Testis (tissue), 5 donors: ENCODE measurements at places on chromosomes 1 and 21. TPM values are rescaled to one million over a fixed set of nuclear protein-coding genes. Genes with fewer than 3 reads are reported as not detected.

DNA sequence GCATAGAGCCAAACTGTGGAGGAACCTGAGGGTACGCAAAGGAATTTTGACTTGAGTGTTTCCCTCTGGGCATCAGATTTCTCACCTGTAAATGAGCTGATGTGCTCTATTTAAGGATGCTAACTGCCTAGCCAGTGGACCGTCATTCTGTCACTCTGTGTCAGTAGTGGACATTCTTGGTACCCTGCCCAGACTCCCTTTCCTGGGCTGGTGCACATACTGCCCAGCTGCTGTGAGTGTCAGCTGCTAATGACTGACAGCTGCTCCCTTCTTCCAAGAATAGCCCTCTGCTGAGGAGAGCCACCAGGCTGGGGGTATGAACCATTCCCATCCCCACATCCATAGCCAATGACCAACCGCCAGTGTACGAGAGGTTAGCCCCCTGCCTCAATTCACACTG lies 193.1 kb upstream of the DAB1 start:
- no peak for DNase-seq
- H3K4me1 ChIP-seq, result peaks cover 4% of the 10 kb centered on the region
- H3K27ac ChIP-seq, result no peak overlapping the region
- H3K36me3 ChIP-seq, result no peaks in the 10 kb centered on the region
- H3K4me3 ChIP-seq, result no peak overlapping the region

DNA sequence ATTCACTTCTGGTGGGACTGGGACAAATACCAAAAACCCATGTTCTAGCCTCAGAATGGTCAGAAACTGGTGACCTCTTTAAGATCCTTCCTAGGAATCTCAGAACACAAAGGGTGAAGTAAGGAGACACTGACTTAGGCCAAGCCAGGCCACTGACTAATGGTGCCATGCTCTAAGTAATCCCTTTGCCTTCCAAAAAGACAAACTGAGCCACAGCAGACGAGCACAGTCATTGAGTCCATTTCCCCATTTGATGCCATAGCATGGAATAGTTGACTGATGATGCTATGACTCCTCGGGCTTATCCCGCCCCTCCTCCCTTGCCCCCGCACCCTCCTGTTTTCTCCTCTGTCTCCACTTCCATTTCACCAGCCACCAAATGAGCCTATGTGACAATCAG lies 145.8 kb upstream of the ZNF648 start:
- no peak overlapping the region for H3K4me3 ChIP-seq
- H3K27ac ChIP-seq, result peak overlapping the region; percentile 88
- peaks cover 23% of the 10 kb centered on the region for H3K4me1 ChIP-seq
- no peaks in the 10 kb centered on the region for H3K36me3 ChIP-seq

The LAMB3 gene
- 1.6 TPM for total RNA-seq

The CFHR3 gene
- not detected for total RNA-seq

GRCh38 chr1:1487701-1488100 lies 16.1 kb downstream of the ATAD3B start:
- no peak overlapping the region for H3K4me3 ChIP-seq
- DNase-seq, result no peak
- H3K36me3 ChIP-seq, result no peaks in the 10 kb centered on the region
- no peak overlapping the region for H3K27ac ChIP-seq
- no peaks in the 10 kb centered on the region for H3K27me3 ChIP-seq

- no peaks in the 10 kb centered on the region for H3K4me1 ChIP-seq
- DNase-seq, result no peak
- H3K27ac ChIP-seq, result no peak overlapping the region
- H3K27me3 ChIP-seq, result no peaks in the 10 kb centered on the region
Observed at GRCh38 chr1:212827171-212827776, 20.2 kb downstream of the SPATA45 start.

DNA sequence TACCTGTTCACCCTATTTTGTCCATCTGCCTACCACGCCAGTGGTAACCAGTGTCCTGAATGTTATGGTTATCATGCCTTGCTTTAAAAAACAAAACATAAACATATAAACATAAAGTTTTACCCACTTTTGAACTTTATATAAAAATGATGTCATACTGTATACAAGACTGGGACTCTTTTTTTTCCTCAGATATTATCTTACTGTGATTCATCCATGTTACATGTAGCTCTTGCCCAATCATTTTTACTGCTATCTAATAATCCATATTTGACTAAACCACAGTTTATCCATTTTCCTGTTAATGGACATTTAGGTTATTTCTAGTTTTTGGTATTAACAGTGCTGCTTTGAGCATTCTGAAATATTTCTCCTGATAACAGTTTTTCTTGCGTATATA lies 78.8 kb downstream of the GPR161 start:
- no peak overlapping the region for H3K4me3 ChIP-seq
- DNase-seq, result no peak
- no peaks in the 10 kb centered on the region for H3K36me3 ChIP-seq
- H3K27me3 ChIP-seq, result no peaks in the 10 kb centered on the region

- no peaks in the 10 kb centered on the region for H3K4me1 ChIP-seq
- no peak overlapping the region for H3K4me3 ChIP-seq
Observed at GRCh38 chr1:214404571-214405213, 123.7 kb downstream of the SMYD2 start.

The LRRC53 gene
- 0.08 TPM for total RNA-seq

The UAP1 gene
- total RNA-seq, result 128 TPM

DNA sequence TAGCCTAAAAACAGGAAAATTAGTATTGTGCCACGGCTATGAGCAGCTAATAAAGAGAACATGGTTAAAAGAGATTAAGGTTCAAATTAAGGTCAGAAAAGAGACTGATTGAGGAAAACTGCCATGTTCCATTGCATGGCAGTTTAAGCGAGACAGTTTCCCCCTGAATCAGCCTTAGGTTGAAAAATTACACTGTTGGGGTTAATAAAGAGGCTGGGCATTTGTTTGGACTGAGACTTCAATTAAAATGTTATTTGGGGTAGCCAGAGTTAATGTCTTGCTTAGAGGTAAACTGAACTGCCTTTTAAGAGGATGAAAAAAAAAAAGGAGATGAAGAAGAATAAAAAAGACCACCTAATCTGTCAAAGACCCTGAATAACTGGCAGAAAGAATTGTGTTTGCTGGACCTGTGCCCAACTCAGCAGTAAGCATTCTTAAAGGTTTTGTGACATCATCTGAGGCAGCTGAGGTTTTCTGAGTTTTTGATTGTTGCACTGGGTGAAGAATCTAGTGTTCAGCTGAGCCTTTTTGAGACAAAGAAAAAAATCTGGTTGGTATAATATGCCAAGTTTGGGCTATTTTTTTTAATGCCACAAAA lies 17.7 kb upstream of the PROX1 start:
- DNase-seq, result no peak
- no peaks in the 10 kb centered on the region for H3K4me1 ChIP-seq
- H3K4me3 ChIP-seq, result no peak overlapping the region
- H3K27ac ChIP-seq, result no peak overlapping the region

GRCh38 chr1:93552741-93553455 lies 105.0 kb downstream of the FNBP1L start:
- no peaks in the 10 kb centered on the region for H3K36me3 ChIP-seq
- DNase-seq, result peak; percentile 55
- H3K4me3 ChIP-seq, result no peak overlapping the region
- peaks cover 15% of the 10 kb centered on the region for H3K4me1 ChIP-seq
- H3K27ac ChIP-seq, result peak overlapping the region; percentile 58

- H3K36me3 ChIP-seq, result no peaks in the 10 kb centered on the region
- no peak overlapping the region for H3K27ac ChIP-seq
- DNase-seq, result no peak
- H3K4me1 ChIP-seq, result peaks cover 18% of the 10 kb centered on the region
- H3K4me3 ChIP-seq, result no peak overlapping the region
Observed at GRCh38 chr1:225581186-225581585, 71.7 kb downstream of the ENAH start.

- H3K4me1 ChIP-seq, result no peaks in the 10 kb centered on the region
- H3K27ac ChIP-seq, result no peak overlapping the region
- no peak overlapping the region for H3K4me3 ChIP-seq
- DNase-seq, result no peak
- H3K36me3 ChIP-seq, result no peaks in the 10 kb centered on the region
Observed at GRCh38 chr1:22854688-22855565, 117.7 kb downstream of the LACTBL1 start.

DNA sequence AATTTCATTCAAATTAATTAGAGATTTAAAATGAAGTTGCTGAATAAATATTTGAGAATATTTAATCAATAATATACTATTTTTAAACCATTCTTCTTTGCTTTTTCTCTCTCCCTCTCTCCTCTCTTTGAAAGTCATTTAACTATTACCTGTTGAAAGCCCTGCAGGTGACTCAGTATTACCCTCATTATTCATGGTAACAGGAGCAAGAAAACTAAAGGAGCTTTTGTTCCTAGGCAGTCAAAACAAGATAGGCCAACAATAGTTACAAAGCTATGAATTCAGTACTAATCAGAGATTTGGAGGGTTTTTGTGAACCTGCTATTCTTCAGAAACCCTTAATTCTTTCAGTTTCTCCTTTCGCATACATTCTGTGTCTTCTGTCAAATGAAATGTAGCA lies 721.3 kb upstream of the NCAM2 start:
- DNase-seq, result no peak
- H3K4me3 ChIP-seq, result no peak overlapping the region
- H3K36me3 ChIP-seq, result no peaks in the 10 kb centered on the region
- H3K4me1 ChIP-seq, result no peaks in the 10 kb centered on the region
- H3K27ac ChIP-seq, result no peak overlapping the region

GRCh38 chr1:21939650-21940374 lies 2.7 kb upstream of the HSPG2 start:
- peak; percentile 80 for DNase-seq
- H3K36me3 ChIP-seq, result no peaks in the 10 kb centered on the region
- H3K4me1 ChIP-seq, result peaks cover 26% of the 10 kb centered on the region
- no peaks in the 10 kb centered on the region for H3K27me3 ChIP-seq
- H3K4me3 ChIP-seq, result no peak overlapping the region

- no peak overlapping the region for H3K4me3 ChIP-seq
- no peaks in the 10 kb centered on the region for H3K4me1 ChIP-seq
- no peaks in the 10 kb centered on the region for H3K36me3 ChIP-seq
- no peak overlapping the region for H3K27ac ChIP-seq
Observed at GRCh38 chr1:33667386-33668282, 195.2 kb downstream of the ZSCAN20 start.

- no peaks in the 10 kb centered on the region for H3K36me3 ChIP-seq
- H3K4me3 ChIP-seq, result no peak overlapping the region
- H3K4me1 ChIP-seq, result no peaks in the 10 kb centered on the region
- no peak overlapping the region for H3K27ac ChIP-seq
- no peak for DNase-seq
- H3K27me3 ChIP-seq, result no peaks in the 10 kb centered on the region
Observed at GRCh38 chr1:98253145-98253544, 332.3 kb upstream of the DPYD start.

DNA sequence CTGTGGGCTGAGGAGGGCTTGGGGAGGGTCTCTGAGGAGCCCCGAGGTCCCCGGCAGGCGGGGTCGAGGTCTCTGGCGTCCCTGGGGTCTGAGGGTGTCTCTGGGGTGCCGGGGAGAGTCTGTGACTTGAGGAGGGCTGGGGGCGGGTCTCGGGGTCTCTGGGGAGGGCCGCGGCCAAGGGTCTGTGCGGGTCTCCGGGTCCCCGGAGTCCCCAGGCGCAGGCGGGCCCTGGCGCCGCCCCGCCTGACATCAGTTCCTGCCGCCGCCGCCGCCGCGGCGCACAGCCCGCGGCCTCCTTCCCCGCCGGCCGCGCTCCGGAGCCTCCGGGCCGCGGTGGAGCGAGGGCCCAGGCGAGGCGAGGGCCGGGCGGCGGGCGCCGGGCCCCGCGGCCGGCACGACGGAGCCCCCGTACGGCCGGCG lies at the start of gene PLEKHM2:
Gene PLEKHM2, plus strand, starts transcription at position 279 of the 420 bp plus-strand sequence. CDS start 239 bp downstream, outside the sequence.
- peak within 1 kb of the TSS; percentile 86 for H3K4me3 ChIP-seq
- peak within 1 kb of the TSS; percentile 94 for H3K27ac ChIP-seq
- no peak for DNase-seq
- no peaks in the 10 kb centered on the region for H3K36me3 ChIP-seq

GRCh38 chr21:36709030-36709867 lies 10.3 kb downstream of the SIM2 start:
- no peak overlapping the region for H3K4me3 ChIP-seq
- no peak for DNase-seq
- H3K4me1 ChIP-seq, result peaks cover 14% of the 10 kb centered on the region
- no peaks in the 10 kb centered on the region for H3K27me3 ChIP-seq
- no peak overlapping the region for H3K27ac ChIP-seq
- no peaks in the 10 kb centered on the region for H3K36me3 ChIP-seq

GRCh38 chr1:8412183-8412831 lies 94.4 kb downstream of the SLC45A1 start:
- H3K36me3 ChIP-seq, result no peaks in the 10 kb centered on the region
- peaks cover 68% of the 10 kb centered on the region for H3K4me1 ChIP-seq
- peak overlapping the region; percentile 43 for H3K27ac ChIP-seq
- DNase-seq, result no peak
- H3K4me3 ChIP-seq, result no peak overlapping the region

The AUNIP gene
- total RNA-seq, result 14.1 TPM

The CD1D gene
- total RNA-seq, result 3.1 TPM

The MYCL gene
- 3.3 TPM for total RNA-seq

GRCh38 chr1:156002188-156002911 lies 18.4 kb downstream of the SSR2 start:
- H3K27me3 ChIP-seq, result no peaks in the 10 kb centered on the region
- H3K4me1 ChIP-seq, result peaks cover 25% of the 10 kb centered on the region
- no peak for DNase-seq
- H3K27ac ChIP-seq, result no peak overlapping the region
- no peaks in the 10 kb centered on the region for H3K36me3 ChIP-seq

DNA sequence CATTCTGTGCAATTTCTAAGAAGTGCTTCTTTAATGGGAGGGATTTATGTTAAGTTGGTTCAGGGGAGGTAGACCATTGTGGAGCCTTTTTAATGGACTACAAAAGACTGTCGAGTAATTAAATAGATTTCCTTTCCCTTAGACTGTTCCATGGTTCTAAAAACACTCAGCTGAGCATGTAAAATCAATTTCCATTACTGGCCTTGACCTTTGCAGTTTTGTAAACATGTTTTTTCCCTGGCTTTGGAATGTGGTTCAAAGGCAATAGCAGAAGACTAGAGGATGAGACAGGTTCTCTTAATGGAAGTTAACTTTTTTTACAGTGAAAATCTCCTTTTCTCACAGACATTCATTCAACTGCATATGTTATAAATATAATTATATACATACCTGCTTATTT lies 37.6 kb upstream of the BTG3 start:
- H3K4me3 ChIP-seq, result no peak overlapping the region
- H3K4me1 ChIP-seq, result no peaks in the 10 kb centered on the region
- H3K27ac ChIP-seq, result no peak overlapping the region
- no peaks in the 10 kb centered on the region for H3K27me3 ChIP-seq

DNA sequence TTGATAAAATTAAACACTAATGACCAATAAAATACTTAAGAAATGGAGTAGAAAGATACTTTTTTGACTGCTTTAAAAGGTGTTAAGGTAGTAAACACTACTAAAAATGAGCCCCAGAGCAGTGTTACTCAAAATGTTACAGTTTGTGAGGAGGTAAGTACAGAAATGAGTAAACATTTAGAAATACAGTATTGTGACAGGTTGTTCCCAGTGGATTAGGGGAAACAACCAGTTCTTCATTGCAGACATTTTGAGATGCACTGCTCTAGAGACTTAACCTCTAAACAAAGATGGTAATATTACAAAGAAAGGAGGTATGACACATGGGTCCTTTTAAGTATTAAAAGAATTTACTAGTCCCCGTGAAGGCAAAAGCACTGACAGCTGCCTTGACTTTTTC lies 12.7 kb downstream of the DHX9 start:
- H3K27me3 ChIP-seq, result no peaks in the 10 kb centered on the region
- H3K27ac ChIP-seq, result no peak overlapping the region
- DNase-seq, result no peak
- peaks cover 4% of the 10 kb centered on the region for H3K36me3 ChIP-seq
- H3K4me1 ChIP-seq, result peaks cover 8% of the 10 kb centered on the region

The F13B gene
- total RNA-seq, result 0.31 TPM

The ST6GALNAC5 gene
- 26.6 TPM for total RNA-seq
